ENCODE measurements at places on chromosomes 6 and 20.

DNA sequence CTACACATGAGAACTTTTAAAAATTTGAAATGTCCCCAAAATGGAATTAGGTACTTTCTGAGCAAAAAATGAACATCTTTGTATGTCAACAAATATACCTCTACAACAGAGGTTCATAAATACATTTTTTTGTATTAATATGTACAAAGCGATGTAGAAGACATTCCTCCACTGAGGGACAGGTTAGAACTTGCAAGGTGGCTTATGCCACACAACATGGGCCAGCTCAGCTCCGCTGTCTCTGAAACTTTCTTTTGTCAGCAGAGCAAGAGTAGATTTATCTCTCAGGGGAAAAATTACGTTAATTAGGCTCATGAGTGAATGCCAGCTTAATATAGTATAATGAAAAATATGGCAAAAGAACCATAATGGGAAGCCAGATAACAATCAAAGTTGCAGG is 10.6 kb upstream of the TMEM242 start:
- DNase-seq: no peak

DNA sequence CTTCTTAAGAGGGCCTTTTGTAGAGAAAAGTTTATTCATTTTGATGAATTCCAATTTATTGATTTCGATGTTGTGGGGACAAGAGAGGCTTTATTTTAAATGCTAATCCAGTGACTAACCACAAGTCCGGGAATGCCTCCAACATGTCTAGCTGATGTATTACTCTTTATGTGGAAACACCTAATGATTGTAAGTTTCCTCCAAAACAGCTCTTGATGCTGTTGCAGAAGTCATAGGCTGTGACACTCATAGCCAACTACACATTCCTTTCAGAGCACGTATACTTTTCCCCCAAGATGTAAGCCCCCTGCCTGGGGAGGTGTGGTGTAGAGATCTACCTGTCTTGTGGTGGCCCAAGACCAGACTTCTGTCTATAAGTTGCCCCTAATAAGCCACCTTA is 61.3 kb upstream of the RNF24 start:
- DNase-seq: peak; percentile 57

DNA sequence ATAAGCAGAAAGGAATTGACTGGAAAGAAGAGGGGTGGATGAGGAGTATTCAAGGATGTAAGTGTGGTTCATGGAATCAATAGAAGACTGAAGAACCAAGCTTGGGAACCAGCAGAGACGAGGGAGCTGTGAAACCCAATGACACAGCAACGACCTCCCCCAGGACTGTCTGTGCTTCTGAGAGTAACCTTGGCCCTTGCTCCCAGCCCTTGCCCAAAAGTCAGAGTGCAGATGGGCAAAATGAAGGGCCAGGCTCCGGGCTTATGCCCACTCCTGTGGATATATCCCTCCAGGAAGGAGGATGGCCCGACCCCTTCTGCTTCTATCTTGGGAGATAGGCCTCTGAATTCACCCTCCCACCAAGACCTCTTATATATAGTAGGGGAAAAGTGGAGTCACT is 24.9 kb downstream of the FAM50B start:
- no peak for DNase-seq

DNA sequence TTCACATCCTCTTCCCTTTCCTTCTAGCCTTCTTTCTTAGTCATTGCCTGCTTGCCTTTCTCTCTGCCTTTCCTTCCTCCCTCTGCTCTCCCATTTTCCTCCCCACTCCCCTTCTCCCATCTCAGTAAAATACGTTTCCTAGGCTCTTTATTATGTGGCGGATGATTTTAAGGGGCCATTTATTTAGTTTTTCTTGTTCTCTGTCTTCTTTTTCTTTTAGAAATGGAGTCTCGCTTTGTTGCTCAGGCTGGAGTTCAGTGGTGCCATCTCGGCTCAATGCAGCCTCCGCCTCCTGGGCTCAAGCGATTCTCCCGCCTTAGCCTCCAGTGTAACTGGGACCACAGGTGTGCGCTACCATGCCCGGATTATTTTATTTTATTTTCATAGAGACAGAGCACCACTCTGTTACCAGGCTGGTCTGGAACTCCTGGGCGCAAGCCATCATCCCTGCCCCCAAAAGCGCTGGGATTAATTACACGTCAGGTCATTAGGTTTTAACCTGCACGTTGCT is 1.5 kb downstream of the MTHFD1L start:
- no peak for DNase-seq

GRCh38 chr20:38931984-38932383 is 5.8 kb downstream of the FAM83D start:
- DNase-seq: no peak

- DNase-seq: no peak
These were observed at the start of gene TREML2 for GRCh38 chr6:41200901-41201763. Gene TREML2, minus strand, starts transcription at chr6:41201149. Its CDS starts 141 bp downstream, at chr6:41201008.

GRCh38 chr6:68527691-68528090 is 107.4 kb upstream of the ADGRB3 start:
- no peak for DNase-seq

DNA sequence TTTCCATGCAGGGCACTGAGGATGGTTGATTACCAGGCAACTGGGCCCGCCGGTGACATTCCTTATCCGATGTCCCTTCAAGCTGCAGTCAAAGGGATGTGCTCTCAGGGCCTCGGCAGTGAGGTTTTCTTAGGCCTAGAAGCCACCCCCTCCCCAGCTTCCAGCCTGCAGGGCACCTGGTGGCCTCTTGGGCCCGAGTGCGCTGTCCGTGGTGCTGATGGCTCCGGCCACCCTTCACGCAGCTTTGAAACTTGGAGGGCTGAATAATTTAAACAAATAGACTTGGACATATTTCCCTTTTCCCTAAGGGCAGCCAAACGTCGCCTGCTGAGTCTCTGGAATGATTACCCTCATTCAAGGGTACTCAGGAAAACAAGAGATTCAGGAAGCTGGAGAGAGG is 8.9 kb upstream of the MLN start:
- DNase-seq: peak; percentile 20

DNA sequence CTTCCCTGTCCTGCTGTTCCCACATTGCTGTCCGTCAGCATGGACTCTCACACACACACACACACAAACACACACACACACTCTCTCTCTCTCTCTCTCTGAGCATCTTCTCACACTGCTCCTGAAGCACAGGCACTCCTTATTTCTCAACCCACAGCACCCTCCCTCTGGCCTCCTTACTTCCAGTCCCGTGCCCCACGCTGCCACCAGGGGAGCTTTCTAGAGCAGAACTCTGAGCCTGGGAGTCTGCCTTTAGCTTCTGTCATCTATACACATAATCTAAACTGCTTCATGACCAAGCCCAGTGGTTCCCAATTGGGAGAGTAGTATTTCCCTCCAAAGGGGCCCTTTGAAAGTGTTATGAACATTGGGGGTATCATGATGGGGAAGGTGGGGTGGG is 29.1 kb downstream of the HECA start:
- DNase-seq: no peak

DNA sequence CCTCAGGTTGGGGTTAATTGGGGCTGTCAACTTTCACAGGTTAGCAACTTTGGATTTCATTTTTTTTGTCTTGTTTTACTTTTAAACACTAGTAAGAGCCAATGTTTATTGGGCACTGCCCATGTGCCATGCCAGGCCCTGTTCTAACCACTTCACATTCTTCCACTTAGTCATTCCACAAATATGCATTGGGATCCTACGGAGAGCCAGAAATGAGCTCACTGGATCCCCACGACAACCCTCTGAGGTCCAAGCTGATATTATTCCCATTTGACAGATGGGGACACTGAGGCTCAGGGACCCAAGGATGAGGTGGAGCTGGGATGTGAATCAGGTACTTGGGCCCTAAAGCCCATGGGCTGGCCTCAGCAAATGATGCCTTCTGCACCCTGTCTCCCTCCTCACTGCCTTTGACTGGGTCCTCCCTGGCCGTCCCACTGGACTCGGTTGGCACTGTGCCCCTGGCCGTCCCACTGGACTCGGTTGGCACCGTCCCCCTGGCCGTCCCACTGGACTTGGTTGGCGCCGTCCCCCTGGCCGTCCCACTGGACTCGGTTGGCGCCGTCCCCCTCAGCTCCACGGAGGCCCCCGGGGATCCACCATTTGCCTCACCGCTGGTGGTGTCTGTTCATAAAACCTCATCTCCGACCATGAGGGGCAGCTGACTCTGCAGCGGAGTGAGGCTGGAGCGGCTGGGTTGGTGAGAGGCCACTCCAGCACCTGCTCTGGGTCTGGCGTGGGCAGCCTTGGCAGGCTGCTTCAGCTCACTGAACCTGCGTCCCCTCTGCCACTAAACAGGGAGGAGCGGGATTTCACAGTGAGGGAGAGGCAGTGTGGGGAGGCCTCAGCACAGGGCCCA is 4.8 kb upstream of the PMEPA1 start:
- peak; percentile 32 for DNase-seq

DNA sequence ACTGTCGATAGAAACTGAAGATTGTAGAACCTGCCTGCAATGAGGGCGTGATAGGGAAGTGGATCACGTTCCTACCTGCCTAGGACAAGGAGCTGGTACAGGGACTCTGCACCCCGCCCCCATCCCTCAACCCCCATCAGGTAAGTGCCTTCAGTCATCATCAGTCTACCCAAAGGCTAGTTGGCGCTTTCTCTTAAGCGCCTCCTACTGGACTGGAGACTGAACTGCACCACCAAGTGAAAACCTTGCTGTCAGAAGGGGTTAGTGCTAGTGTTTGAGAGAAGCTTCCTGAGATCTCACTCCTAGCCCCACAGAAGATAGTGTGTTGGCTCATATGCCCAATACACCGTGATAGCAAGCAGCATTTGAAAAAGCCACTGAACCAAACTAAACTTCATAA is 706.5 kb upstream of the MAN1A1 start:
- DNase-seq: no peak

GRCh38 chr6:32131439-32131948 is 1.4 kb upstream of the FKBPL start:
- DNase-seq: no peak

DNA sequence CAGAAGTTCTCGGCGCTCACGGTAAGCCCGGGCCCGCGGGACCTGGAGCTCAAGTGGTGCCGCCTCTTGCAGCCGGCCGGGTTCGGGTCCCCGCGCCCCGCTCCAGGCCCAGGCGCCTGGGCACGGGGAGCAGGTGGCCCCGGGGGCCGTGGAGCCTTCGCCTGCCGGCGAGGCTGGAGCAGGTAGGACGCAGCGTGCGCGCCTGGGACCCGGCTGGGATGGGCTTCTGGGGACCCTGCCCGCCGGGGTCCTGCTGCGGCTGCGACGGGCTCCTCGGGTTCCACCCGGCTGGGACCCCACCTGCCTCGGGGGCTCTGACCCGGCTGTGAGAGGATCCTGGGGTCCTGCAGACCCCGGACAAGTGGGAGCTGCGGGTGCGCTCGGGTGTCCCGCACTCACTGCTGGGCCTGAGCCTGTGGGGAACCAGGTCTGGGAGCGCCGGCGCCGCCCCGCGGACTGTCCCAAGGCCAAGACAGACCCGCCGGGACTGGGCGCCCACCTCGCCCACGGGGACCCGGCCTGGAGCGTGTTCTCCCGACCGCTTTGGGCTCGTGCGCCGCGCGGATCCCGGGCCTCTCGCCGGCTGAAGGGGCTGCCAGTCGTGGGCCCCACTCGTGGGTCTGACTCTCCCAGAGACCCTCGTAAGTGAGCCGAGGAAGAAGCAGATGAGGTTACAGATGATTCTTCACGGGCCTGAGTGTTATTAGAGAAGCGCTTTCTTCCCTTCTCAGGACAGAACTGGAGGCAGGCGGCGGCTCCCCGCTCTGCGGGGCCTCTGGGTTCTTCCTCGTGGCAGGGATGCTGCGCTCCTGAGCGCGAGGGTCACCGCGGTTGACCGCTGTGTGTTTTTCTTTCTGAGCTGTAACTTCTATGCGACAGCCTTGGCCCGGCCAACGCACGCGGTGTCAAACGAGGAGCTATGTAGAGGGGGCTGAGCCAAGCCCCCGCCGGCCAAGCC is 729 bp downstream of the SMOC2 start:
- no peak for DNase-seq

DNA sequence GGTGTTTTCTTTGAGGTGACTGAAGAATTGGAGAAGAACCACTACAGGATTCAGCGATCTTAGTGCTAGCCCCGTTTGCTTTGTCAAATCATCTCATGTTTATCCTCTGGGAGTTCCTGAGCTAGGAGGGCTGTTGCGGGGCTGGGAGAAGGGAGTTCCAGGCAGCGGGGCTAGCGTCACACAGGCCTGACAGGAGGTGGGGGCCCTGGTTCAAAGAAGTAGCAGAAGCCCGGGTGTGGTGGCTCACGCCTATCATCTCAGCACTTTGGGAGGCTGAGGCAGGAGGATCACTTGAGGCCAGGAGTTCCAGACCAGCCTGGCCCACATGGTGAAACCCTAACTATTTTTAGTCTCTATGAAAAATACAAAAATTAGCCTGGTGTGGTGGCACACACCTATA is 33.2 kb upstream of the SULF2 start:
- DNase-seq: no peak

GRCh38 chr20:58612121-58612691 is 38.9 kb upstream of the STX16 start:
- DNase-seq: no peak

- DNase-seq: peak; percentile 63
These were observed 488 bp upstream of the PTK6 start for GRCh38 chr20:63537525-63538203.

DNA sequence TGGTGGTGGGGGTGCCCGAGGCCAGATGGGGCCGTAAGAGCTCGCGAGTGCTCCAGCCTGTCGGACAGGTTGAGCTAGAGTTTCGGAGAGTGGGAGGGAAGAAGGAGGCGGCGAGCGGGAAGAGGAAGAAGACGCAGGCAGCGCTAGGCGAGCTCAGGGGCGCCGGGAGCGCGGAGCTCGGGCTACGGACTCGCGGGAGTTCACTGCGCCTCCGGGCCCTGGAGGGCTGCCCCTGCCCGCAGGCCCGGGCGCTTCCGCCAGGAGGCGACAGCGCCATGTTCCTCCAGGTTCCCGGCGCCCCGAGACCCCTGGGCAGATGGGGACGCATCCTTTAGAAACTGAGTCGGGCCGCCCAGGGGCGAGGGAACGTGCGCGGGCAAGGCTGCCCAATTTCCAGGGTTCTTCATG is 984 bp downstream of the TFAP2C start:
- DNase-seq: peak; percentile 47

DNA sequence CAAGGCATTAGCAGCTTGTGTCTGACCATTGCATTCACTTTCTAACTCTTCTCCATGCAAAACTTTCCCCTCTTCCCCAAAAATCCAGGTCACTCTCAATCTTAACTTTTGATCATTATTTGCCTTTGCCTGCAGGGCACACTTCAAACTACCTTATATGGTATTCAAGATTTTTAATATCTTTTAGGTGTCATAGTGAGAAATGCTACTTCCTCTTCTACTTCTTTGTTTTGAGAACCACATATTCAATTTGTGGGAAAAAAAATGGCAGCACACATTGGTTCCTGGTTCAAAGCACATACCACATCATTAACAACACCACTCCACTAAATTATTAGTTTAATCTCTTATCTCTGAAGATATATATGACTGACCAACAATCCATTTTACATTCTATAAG is 1267.0 kb upstream of the CITED2 start:
- no peak for DNase-seq

GRCh38 chr6:80467408-80467807 is 360.9 kb downstream of the BCKDHB start:
- DNase-seq: no peak

DNA sequence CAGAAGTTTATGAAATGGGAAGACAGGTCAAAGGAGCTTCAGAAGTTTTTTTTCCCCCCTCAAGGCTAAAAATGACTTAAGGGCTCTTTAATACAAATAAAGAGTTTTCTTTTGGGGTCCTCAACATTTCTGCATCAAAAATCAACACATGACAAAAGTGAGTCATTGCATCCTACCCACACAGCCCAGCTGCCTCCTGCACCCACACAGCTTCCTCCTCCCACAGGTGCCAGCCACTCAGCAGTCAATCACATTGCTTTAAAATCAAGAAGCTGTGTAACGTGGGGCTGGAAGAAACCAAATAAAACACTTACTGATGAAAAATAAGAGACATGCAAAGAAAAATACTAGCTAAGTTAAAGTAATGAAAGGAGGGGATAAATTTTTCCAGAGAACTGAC is 68.5 kb downstream of the MAP3K5 start:
- DNase-seq: no peak
